ENCODE measurements at places on chromosomes 4 and X.

GRCh38 chrX:119495734-119496726 lies 27.8 kb downstream of the SLC25A5 start:
- DNase-seq, result no peak

- DNase-seq, result no peak
Observed at GRCh38 chr4:55330241-55330640, 15.8 kb upstream of the SRD5A3 start.

DNA sequence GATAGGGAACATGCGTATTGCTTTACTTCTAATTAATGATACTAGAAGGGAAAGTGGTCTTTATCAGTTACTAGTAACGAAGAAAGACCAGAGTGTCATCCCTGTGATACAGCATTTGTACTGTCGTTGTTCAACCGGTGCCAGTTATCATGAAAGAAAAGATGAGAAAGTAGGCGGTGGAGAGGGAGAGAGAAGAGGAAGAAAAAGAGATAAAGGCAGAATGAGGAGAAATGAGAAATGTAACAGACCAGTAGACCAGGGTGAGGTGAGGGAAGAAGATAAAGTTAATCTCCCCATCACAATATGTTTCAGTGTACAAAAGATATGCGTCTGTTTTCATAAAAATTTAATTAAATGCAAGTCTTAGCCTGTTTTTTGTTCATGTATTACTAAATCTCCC lies 135.2 kb upstream of the HPGD start:
- DNase-seq, result no peak

- DNase-seq, result no peak
Observed at GRCh38 chr4:186790630-186791029, 67.0 kb upstream of the FAT1 start.

DNA sequence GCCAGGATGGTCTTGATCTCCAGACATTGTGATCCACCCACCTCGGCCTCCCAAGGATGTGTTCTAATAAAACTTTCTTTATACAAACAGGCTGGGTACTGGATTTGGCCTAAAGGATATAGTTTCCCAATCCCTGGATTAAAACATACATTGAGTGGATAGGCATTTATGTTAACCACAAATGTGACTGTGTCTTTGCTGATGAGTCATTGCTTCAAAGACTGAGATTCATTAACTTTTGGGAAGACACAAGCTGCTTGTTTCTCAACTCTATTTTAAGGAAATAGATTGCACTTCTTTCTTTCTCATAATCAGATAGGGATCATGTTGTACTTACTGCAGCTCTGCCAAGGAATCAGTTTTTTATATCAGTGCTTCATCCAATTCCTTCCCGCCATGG lies 131.3 kb upstream of the AGA start:
- DNase-seq, result no peak

DNA sequence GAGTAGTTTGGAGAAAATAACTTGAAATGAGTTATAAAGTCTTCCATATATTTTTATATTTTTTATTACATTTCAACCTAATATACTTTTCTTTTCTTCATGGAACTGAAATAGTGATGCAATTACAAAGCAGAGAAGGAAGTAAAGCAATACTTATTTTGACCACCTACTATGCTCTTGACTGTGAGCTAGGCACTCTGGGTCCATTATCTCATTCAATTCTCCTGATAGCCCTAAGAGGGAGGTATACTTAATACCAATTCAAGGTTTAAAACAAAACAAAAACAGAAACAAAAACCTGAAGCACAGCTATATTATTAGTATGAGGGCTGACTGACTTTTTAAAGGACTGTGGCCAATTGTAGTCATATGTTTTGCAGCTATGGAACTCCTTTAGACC lies 193.5 kb downstream of the MAD2L1 start:
- no peak for DNase-seq

DNA sequence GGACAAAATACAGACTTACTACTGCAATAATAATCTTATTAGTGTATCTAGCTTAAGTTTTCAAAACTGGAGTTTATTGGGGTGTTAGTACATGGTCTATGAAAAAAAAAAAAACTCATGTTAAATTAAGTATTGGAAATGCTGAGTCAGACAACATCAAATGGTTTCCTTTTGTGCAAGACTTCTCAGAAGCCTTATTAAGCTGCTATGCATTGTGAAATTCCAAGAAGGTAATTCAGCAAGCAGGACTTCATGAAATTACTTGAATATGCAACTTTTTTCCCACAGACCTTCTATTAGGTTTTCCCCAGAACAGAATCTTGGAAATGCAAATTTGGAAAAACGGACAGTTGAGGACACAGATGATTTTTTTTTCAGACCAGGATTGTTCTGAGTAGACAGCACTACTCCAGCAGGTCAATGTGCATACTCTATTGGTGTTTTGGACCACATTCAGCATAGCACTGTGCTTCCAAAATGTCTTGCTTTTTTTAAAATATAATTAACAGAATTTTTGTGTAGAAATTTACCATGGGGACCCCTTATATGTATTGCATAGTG lies 568.8 kb upstream of the TENM3 start:
- no peak for DNase-seq

- no peak for DNase-seq
Observed at GRCh38 chrX:154074199-154074598, 23.3 kb downstream of the MECP2 start.

DNA sequence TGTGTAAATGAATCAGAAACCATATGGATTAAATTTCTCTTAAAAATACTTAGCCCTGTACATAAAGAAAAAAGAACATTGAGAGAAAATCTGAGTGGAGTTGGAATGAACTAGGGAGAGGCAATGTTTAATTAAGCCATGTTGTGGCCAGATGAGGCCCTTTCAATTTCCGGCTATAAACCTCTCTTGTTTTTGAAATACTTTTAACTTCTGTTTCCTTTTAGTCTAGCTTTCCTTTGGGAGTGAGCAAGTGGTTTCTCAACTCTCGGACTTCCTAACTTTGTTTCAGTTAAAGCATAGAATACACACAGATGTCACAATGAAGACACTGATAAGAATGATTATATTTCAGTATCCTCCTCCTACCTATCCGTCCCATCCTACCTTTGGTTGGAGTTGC lies 197.2 kb downstream of the ARHGAP24 start:
- no peak for DNase-seq

- no peak for DNase-seq
Observed at GRCh38 chr4:83062739-83063138, 27.8 kb downstream of the COPS4 start.

DNA sequence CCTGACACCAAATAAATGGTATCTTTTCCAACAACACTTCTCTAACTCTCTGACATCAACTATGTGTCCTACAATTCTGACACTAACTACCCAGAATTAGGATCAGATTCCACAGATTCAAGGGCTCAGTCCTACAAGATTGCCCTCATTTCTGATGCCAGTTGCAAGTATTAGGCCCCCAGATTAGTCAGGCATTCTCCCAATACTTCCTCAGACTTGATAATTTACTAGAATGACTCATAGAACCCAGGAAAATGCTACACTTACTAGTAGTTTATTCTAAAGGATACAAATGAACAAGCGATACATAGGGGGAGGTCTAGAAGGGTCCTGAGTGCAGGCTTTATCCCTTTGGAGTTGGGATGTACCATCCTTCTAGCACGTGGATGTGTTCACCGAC lies 8.5 kb downstream of the TIGD2 start:
- no peak for DNase-seq

GRCh38 chrX:13469963-13470684 lies 99.3 kb upstream of the EGFL6 start:
- DNase-seq, result no peak

- no peak for DNase-seq
Observed at GRCh38 chr4:164606478-164606877, 147.5 kb upstream of the SMIM31 start.

GRCh38 chr4:38710053-38710452 lies 46.1 kb downstream of the KLF3 start:
- DNase-seq, result no peak

DNA sequence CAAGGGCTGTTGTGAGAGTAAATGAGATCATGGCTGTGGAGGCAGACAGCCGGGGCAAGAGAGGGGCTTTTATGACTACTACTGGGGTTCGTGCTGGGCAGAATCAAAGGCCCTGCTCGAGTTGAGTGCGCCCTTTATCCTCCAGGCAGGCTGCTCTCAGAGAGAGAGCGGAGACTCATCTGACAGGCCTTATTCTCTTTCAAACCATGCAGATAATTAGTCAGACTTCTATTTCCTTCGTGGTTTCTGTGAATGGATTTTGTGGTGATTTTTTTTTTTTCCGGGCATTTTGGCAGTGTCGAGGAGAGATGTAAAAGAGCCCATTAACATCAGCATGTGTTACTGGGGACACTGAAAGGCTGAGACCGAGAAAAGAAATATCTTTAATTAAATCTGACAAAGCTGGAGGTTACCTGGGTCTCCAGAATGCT lies 73.6 kb downstream of the MED28 start:
- DNase-seq, result no peak

DNA sequence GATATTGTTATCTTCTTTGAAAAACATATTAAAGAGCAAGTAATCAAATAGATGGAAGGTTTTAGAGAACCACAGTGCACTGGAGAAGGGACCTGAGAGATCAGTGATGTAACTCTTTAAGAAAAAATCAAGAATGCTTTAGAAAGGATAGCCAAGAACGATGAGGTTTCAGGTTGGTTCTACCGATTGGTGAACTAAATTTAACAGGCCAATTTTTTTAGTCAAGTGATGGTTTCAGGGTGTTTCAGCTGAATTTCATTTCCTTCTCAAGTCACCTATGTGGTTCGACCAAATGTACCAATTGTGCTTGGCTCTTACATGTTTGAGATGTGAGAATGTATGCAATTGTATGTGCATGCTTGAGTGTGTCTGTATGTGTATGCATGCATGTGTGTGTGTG lies 26.5 kb downstream of the HS3ST1 start:
- DNase-seq, result no peak

DNA sequence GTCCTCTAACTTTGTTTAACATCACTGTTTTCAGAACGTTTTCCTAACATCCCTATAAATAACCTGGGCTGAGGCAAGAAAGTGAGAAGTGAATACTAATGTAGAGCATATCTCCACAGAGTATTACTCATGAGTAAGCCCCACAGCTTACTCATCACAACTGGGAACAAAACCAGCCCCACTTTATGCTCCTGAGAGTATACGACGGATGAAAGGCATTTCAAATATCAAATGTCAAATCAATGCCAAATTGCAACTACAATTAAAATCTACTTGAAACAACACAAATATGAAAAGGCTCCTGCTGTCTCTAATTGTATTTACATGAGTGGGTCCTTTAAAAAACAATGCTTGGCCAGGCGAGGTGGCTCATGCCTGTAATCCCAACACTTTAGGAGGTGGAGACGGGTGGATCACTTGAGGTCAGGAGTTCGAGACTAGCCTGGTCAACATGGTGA lies 41.2 kb downstream of the SH3RF1 start:
- DNase-seq, result no peak

GRCh38 chrX:118824173-118824730 lies 628 bp downstream of the ZCCHC12 start:
- no peak for DNase-seq

GRCh38 chrX:1483843-1484637 lies 31.3 kb upstream of the ASMTL start:
- no peak for DNase-seq

- no peak for DNase-seq
Observed at GRCh38 chr4:102751941-102752340, 8.8 kb downstream of the MANBA start.

DNA sequence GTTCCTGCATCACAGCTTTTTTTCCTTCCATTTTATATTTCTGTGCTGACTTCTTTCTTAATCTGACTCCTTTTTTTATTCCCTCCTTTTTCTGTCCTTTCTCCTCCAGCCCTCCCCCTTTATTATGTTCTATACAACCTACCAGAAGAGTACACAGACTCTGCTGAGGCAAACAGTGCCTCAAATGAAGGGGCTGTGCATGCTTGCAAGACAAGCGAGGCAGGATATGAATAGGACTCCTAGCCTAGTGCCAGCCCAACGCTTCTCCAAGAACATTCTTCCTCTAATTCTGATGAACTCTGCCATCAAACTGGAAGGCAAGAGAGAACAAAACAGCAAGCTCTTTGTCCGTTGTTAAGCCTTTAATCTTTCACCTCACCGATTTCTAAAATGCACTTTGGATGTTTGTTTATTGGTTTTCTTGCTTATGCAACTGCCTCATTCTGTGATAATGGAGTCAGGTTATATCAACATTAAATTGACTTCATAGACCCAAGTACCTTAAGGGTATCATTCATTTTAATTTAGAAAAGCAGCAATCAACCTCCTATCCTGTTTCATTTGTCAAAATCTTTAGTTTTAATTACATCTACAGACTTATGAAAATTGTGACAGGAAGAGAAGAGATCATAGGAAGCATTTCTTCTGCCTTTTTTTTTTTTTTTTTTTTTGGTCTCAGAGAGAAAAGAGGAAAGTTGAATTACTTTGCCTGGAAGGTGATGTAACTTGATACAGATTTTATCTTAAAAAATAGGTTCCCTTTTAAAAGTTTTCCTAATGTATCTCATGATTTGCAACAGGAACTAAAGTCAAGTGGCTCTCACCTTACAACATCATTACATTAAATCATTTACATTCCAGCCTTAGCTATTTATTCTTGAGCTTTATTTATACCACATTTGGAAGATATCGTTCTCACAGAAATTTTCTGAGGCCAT lies 284.7 kb upstream of the FTHL17 start:
- no peak for DNase-seq

- DNase-seq, result no peak
Observed at GRCh38 chr4:120286813-120287212, 220.2 kb upstream of the MAD2L1 start.

DNA sequence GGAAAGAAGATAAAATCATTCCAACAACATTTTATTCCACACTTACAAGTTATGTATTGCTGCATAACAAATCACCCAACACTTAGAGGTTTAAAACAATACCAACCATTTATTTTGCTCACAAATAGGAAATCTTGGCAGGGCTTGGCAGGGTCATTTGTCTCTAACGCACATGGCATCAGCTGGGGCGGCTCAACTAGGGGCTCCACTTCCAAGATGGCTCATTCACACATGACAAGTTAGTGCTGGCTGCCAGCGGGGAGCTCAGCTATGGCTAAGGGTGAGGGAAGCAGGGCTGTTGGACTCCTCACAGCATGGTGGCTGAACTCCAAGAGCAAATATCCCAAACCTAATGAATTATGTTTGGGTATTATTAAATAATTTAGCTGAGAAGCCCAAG lies 377.0 kb downstream of the ZNF674 start:
- no peak for DNase-seq

- DNase-seq, result no peak
Observed at GRCh38 chrX:68870357-68870756, 41.5 kb downstream of the EFNB1 start.

GRCh38 chr4:42329421-42329820 lies 67.9 kb upstream of the SHISA3 start:
- DNase-seq, result no peak

- no peak for DNase-seq
Observed at GRCh38 chr4:181959121-181959520, 284.1 kb upstream of the TENM3 start.

GRCh38 chrX:132716006-132716405 lies 227.2 kb upstream of the MBNL3 start:
- DNase-seq, result no peak

GRCh38 chr4:72536443-72536842 lies 32.6 kb downstream of the ADAMTS3 start:
- DNase-seq, result no peak

Data from stimulated activated CD8-positive, alpha-beta memory T cell treated with anti-CD3 and anti-CD28 coated beads, Interleukin-4, amount 100 ng/mL, for 1 hour (primary cell).